ENCODE measurements at places on chromosomes 11 and 22. TPM values are rescaled to one million over a fixed set of nuclear protein-coding genes. Genes with fewer than 3 reads are reported as not detected.

TRIM6 gene
- total RNA-seq, result 3.1 TPM

- DNase-seq, result no peak
Observed at GRCh38 chr22:36086629-36087254, 58.1 kb upstream of the RBFOX2 start.

DNA sequence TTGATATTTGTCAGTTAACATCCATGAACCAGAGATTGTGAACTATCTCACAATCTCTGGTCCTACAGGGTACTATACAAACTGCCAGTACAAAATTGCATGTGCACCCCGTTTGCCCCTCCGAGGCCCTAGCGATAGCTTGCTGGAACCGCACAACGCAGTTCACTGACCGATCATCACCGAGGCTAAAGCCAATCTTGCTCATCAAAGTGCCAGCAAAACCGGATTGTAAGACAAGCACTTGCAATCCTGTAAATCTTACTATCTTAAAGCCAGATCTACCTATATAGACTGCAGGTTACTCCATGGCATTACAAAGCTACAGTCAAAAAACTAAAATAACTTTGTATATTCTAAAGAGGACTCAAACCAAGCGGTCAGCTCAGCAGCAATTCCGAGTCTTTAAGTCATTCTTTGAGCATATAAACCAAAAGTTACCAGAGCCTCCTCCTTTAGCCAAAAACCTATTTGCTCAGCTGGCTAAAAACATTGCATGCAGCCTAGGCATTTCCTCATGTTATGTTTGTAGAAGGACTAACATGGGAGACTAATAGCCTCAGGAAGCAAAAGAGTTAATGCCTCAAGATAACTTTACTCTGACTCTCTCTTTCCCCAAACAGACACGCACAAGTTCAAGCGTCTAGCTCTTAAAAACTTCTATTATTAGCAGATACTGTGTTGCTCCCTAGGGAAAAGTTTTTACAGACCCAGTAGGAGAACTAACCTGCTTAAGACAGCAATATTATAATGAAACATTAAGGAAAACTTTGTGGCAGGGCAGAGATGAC lies 30.7 kb upstream of the CPT1A start:
- DNase-seq, result no peak

DNA sequence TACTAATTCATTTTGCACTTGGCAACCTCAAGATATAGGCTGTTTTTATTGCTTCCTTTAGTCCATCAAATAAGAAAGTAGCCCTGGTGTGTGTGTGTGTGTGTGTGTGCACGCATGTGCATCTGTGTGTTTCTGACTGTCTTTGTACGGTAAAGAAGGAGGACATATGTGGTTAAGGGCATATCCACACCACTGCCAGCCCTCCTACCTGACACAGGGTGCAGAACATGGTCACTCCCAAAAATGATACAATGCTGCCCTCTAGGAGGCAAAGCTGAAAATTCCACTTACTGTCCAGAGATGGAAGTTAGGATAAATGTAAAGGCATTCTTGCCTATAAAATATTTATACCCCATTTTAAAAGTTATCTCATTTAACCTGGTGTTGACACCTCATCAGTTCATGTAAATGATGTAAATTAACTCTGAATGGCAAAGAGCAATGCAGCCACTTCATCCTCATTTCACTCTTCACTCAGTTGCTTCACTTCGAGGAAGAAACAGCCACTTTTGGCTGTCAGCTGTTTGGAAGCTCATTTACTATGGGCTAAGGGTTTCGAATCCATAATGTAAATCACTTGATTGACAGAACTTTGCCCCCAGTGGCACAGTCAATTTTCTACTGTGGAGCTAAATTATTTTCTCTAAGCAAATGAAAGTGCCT lies 83.1 kb upstream of the MTNR1B start:
- peak; percentile 61 for DNase-seq

DNA sequence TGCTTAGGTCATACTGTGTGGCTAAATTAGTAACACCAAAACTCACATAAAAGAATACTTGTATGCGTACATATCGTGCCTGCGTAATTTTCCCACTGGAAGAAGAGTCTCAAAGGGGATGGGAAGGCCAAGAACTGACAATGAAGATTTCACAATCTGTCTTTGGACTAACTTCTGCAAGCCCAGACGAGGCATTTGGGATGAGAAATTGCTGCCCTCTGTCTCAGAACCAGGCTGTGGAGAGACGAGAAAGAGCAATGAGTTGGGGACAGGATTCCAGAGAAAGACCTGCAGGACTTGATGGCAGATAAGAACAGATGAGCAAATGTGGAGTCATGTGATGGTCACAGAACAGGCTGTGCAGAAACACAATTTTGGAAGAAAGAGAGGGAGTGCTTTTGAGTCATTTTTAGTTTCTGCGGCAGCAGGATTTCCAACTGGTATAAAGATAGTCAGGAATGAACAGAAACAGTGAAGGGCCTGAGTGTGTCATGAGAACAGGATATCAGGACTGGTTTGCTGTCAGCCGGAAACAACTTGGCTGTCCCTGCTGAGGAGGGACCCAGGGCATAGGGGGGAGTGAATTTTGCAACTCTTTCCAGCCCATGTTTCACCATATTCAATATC lies 82.7 kb upstream of the CTSC start:
- DNase-seq, result peak; percentile 33

DNA sequence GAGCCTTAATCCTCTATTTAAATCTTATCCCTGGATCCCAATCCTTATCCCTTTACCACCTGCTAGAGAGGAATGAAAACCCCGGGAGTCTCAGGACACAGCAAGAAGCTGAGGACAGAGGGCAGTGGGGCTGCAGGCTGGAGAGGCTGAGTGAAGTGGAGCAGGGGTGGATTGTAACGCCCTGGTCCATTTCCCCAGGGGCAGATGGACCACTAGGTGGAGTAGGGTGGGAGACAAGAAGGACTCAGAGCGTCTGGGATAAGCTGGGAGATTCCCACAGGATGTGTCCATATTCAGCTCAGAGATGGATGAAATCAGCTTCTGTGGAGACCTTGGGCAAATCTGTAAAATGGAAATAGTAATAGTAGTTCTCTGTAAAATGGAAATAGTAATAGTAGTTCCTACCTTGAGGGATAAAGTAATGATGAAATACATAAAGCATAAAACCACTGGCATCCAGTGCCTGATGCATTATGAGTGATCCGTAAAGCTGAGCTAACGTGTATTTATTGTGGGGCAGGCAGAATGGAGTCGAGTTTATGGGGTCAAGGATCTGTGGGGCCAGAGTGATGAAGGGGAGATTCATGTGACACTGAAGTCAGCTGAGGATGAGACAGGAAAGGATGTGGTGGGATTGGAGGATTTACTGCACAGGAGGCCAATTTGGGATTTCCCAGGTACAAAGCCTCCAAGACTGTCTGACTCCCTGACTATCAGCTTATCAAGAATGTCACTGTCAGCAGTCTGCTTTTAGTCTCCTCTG lies 1.9 kb upstream of the ROBO4 start:
- DNase-seq, result no peak

Measured in tibial nerve (tissue), 4 donors.